ENCODE measurements at places on chromosomes 12 and 14.
A peak's percentile ranks its signal among the peaks of the same experiment; 100 is the strongest.

- DNase-seq, result no peak
These were observed 16.0 kb downstream of the EIF2B2 start for GRCh38 chr14:75018694-75019093.

GRCh38 chr12:52600941-52601481 is at the start of gene KRT72:
Gene KRT72 (minus strand): TSS chr12:52601463. CDS start chr12:52601452, 11 bp downstream.
- DNase-seq, result no peak

DNA sequence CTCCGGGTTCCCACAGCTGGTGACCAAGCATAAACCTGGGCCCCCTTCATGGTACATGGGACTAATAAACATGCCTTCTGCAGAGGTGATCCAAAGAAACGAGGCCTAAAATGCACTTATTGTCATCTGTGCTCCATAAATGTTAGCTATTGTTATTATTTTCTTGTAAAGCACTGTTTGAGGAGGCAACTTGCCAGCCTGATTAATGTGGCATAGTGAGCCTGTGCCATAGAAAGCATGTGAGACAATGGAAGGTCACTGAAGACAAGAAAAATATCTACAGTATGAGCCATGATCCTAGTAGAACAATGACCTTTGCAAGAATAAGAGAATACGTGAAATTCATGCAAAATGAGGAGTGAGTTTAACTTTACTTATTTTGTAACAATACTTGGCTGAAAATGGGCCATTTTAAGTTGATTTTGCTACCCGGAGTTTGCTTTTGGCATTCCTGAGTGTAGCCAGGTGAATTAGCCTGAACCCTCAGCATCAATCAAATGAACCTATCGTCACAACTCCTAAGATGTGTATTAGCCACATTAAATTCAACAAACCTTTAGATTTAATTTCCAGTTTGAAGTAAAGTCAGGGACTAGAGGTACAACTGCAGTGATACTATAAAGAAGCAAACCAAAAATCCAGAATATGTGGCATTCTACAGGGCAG is 52.2 kb downstream of the CPM start:
- no peak for DNase-seq

DNA sequence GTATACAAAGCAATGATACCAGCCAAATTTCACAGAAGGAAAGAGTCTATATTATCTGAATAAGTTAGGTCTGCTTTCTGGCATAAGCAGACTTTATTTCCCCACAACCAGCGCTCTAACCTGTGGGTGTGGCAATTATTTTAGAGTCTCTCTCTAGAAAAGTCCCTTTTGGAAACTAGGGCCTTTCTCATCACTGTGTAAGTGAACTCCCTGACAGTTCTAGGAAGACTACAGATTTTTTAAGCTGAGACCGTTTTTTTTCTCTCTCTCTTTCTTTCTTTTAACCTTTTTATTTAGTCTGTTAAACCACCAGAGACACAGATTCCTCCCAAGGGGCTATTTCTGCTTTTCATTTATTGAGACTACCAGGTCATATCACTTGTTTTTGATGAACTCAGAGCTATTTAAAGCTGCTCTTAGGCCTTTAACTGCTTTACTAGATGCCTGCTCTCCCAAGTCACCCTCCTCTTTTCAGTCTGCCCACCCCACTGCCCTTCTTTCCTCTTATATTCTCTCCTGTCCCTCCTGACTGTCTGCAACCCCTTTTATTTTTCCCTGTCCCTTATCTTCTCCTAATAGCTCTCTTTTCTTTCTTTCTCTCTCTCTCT is 69.2 kb upstream of the ARHGAP5 start:
- DNase-seq, result no peak

DNA sequence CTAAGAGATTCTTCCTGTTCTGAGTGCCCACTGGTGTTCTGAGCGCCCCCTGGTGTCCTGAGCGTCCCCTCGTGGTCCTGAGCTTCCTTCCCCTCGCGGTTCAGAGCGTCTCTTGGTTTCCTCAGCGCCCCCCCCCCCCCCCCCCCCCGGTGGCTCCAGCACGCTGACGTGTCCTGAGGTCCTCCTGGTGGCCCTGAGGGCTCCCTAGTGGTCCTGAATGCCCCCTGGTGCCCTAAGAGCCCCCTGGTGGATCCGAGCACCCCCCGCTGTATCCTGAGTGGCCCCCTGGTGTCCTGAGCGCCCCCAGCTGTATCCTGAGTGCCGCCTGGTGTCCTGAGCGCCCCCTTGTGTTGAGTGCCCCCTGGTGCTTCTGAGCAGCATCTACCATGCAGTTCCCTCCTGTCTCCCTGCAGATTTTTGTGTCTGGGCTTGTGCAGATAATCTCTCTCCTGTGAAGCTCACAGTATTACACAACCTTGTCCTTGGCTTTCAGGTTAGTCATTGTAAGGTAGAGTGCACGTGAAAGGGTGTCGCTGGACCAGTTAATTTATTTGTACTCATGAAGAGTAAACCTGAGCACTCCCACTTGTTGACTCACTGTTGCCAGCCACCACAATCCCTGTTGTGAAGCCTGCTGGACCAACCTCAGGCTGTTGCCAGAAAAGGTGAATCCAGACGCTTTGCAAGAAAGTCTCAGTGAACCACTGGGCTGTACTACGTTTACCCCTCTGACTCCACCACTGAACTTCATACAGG is 1168.4 kb downstream of the TMEM121 start:
- DNase-seq, result no peak

GRCh38 chr12:113874999-113875561 is 91.0 kb downstream of the RBM19 start:
- DNase-seq, result no peak

DNA sequence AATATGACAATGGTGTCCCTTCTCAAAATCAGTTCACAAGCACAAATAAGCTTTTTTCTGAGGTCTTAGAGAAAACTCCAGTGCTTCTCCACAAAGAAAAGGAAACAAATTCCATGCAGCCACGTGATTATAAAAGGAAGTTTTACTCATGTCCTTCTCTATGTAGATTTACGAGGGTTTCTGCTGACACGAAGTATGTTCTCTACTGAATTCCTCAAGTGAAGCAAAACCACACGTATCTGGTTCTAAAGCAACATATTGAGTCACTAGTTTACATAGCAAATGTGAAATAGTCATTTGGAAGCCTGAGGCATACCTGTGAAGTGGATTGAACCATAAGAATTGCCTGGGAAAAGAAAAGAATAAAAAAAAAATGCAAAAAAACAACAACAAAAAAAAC is 31.9 kb downstream of the BMP4 start:
- DNase-seq, result no peak

DNA sequence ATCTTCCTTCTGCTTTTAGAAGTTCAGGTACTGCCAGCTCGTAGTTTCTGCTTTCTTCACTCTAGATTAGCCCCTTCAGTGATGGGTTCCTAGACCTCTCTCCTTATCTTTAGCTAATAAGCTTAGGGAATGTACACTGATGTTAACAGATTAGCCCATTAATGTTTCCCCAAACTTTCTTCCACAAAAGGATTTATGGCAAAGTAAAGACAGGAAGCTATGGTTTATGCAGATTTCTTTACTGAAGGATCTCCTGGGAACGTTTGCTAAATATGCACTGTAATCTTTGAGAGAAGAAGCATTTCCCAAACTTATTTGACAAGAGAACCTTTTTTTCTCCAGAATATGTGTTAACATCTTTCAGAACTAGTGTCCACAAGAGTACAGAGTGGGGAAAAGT is 4.2 kb downstream of the SOCS4 start:
- no peak for DNase-seq

DNA sequence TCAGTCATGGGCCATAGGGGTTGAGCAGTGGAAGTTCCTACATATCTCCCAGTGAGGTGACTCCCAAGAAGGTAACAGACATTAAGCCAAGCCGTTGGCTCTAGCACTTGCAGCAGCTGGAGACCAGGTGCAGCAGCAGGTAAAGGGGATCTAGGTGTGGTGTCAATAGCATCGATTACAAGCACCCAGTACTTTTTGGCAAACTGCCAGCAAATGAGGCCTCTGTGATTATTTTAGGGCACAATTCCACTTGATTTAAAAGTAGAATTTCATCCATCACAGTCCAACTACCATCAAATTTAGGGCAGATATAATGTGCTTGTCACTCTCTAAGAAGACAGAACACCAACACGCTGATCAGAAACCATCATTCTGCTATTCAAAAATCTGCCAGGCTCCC is 224.1 kb upstream of the EGLN3 start:
- peak; percentile 86 for DNase-seq

- DNase-seq, result no peak
These were observed 58.8 kb downstream of the APPL2 start for GRCh38 chr12:105177208-105177607.

- DNase-seq, result no peak
These were observed 172.7 kb upstream of the CNOT2 start for GRCh38 chr12:70070494-70071007.

GRCh38 chr12:115870510-115870909 is 407.0 kb downstream of the MED13L start:
- peak; percentile 55 for DNase-seq

GRCh38 chr12:6828781-6829535 is 751 bp downstream of the P3H3 start:
- peak; percentile 90 for DNase-seq

GRCh38 chr12:40202095-40203059 is 22.4 kb upstream of the LRRK2 start:
- DNase-seq, result no peak

DNA sequence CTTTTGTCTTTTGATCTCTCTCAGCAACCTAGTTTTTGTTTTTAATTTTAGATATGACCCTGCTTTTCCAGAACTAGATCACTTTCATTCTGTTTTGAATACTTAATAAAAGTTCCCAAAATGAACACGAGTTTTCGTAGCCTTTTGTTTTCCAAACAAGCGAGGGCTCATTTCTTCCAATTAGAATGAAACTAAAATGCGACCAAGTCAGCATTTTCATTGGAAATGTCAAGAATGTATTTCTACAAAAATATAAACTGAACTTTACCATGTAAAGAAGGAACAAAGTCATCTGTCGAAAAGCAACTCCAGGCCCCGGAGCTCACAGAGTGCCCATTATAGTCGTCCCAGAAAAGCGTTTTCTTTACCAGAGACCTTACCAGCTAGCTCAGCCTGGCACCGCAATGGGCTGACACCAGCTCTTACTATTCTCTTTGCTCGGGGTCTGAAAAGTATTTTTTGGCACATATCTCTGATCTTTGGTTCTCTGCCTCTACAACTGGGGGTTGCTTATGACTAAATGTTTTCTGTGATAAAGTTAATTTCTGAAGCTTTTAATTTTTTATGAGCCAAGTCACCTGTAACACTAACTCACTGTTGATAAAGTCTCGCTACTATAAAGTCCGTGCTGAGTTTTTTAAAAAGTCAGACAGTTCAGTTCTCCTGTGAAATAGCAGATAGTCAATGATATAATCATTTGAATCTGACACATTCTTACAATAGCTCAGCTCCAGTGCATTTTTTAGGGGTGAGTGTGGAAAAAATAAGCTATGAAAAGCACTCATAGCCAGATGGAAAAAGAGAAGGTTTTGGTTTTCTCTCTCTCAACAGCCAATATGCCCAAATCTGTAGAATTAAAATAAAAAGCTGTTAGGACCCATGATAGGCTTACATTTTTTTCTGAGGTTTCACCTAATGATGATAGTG is 43.4 kb downstream of the SAMD4A start:
- DNase-seq, result no peak

DNA sequence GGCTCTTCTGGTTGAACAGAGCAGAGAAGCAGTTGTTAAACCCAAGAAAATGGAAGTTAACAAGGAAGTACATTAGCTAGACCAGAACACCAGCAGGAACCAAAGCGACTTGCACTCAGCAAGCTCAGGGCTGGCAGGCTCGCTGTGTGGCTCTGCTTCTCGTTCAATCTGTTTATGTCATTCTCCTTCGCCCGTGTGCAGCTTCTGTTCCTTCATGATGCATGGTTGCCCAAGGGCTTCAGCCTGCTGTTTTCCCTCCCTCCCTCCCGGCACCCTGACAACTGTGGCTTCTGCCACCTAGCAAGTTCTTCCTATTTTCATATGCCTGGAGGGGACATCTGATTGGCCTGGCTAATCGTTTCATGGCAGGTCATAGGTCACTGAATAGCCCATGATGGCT is 25.3 kb downstream of the PIGH start:
- DNase-seq, result no peak

- no peak for DNase-seq
These were observed 166.2 kb downstream of the PTPRO start for GRCh38 chr12:15488481-15488880.

GRCh38 chr12:48947727-48948126 is 9.6 kb downstream of the ARF3 start:
- DNase-seq, result no peak

- no peak for DNase-seq
These were observed 825.2 kb downstream of the AACS start for GRCh38 chr12:125890366-125890905.

- DNase-seq, result no peak
These were observed 19.1 kb downstream of the PSMC1 start for GRCh38 chr14:90275458-90275814.

Measured in NCI-H2171 treated with DMSO at 0.1 percent for 48 hours (cell line).